Muscle of leg (tissue), 16 donors: ENCODE measurements at places on chromosomes 7 and 10. TPM values are rescaled to one million over a fixed set of nuclear protein-coding genes. Genes with fewer than 3 reads are reported as not detected.

The SCART1 gene
- polyA plus RNA-seq = 0.76 TPM

The PRPS1L1 gene
- polyA plus RNA-seq = not detected

The PCDH15 gene
- 0.61 TPM for polyA plus RNA-seq

DNA sequence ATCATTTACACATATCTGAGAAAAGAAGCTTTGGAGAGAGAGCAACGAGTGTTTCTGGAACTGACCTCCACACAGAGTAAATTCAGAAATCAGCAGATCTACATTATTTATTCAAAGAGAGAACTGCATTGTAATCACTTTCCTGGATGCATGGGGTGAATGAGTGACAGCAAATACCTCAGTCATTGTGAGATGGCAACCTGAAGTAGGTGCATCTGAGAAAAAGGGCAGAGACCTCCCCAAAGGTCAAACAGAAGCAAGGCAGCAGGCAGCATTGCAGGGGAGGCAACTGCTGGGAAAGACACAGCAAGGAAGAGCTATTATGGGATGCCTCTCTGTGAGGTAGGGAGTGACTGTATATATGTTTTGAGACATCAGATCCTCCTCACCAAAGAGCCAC is 26.5 kb upstream of the SMIM30 start:
- DNase-seq = no peak

The GNAT3 gene
- 0.15 TPM for polyA plus RNA-seq

GRCh38 chr10:115941361-115941771 is 331.6 kb downstream of the GFRA1 start:
- DNase-seq = peak; percentile 77

- no peak for DNase-seq
Measured at GRCh38 chr10:126250527-126251310, 137.6 kb downstream of the ADAM12 start.

DNA sequence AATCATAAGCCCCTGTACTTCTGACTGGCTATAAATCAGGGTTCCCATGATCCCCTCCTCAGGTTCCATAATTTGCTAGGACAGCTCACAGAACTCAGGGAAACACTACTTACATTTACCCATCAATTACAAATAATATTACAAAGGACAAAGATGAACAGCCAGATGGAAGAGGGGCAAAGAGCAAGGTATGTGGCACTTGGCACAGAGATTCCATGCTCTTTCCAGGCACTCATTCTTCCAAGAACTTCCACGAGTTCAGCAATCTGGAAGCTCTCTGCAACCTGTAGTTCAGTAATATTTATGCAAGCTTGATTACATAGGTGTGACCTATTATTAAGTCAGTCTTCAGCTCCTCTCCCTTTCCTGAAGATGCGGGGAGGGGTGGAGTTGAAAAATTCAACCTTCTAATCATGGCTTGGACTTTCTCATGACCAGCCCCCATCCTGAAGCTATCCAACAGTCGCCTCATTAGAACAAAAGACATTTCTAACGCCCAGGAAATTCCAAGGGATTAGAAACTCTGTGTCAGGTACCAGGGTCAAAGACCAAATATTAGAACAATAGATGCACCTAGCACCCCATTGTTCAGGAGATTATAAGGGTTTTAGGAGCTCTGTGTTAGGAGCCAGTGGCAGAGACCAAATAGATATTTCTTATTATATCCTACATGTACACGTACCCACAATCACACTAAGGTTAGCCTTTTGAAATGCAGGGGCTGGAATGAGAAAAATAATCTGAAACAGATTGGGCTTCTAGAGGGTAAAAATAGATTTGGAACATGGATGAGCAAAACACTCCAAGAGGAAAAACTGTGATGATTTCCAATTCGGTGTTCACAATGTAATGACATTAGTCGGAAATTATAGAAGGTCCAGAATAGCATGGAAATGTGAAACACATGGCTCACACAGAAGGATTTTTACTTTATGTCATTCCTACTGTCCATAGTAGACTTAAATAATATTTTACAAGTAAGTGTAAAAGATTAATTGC is 7.0 kb downstream of the ANKMY2 start:
- peak; percentile 90 for DNase-seq

The KLF14 gene
- 1.4 TPM for polyA plus RNA-seq

The TMEM229A gene
- not detected for polyA plus RNA-seq

GRCh38 chr7:21238400-21239116 is 189.3 kb upstream of the SP4 start:
- no peak for DNase-seq

GRCh38 chr7:102453319-102453718 is 11.3 kb downstream of the ALKBH4 start:
- DNase-seq = no peak

DNA sequence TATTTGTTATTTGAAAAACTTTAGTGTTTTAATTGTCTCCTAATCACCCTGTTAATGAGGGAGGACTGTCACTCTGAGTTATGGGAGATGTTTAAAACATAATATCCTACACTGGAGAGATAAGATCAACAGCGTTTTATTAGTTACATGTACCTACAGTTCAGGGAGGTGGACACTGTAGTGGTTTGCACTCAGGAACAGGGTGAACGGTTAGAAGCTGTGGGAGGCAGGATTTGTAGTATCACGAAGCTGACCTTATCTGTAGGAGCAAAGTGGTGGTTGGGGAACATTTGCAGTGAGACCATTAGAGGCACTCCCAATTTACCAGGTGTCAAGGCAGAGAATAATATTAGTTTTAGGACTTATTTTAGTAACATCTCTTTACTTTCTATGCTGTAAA is 193.3 kb upstream of the KCND2 start:
- no peak for DNase-seq

DNA sequence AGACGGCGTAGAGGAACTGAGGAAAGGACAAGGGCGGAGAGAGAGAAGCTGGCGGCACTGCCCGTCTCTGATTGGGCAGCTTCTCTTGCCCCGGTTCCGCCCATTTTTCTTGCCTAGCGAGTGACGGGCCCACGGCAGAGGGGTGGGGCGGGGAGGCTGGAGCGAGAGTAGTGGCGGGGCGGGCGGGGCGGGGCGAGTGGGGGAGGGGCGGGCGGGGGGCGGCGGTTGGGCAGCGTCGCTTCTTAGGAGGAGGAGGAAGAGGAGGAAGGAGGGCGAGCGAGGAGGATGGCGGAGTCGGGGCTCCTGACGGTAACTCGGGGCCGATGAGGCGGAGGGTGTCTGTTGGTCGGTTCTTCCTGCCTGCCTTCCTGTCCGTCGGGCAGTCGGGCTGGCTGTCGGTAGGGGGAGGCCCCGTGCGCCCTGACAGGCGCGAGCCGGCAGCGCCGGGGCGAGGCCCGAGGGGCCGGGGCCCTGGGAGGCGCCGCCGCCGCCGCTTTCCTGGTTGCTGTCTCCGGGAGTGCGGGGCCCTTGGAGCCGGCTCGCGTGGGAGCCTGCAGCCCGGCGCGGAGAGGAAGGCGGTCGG is at the start of gene SHOC2:
SHOC2 (plus strand) TSS at position 256 of the 583 bp plus-strand sequence. CDS start 44,755 bp downstream, outside the sequence.
- DNase-seq = no peak

GRCh38 chr10:72218325-72218724 is 2.2 kb upstream of the ASCC1 start:
- no peak for DNase-seq

DNA sequence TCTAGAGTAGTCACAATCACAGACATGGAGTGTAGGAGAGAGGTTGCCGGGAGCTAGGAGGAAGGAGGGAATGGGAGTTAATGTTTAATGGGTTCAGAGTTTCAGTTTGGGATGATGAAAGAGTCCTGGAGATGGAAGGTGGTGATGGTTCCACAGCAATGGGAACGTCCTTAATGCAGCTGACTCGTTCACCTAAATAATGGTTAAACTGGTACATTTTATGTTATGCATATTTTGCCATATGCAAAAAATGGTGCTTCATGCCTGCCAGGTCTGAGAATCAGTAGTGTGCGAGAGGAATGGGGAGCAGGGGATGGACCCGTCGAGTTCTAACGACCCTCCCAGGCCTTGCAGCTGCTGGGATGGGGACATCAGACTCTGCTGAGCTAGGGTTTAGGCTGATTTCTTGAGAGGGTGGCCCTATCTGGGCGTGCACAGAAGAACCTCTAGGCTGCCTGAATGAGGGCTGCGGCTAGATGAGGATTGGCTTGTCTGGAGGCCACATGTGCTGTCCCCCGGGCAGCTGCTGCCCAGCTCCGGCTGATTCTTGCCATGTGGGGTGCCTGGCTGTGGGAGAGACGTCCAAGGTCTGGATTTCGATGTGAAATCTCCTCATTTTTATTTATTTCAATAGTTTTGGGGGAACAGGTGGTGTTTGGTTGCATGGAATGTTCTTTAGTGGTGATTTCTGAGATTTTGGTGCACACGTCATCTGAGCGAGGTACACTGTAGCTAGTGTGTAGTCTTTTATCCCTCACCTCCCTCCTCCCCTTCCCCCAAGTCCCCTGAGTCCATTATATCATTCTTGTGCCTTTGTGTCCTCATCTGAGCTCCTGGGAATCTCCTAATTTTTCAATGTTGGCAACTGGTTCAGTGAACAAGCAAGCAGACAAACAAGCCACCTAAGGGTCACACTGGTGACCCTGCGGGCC is 116.0 kb downstream of the GRK5 start:
- no peak for DNase-seq

GRCh38 chr10:24277771-24278170 is 68.8 kb downstream of the KIAA1217 start:
- DNase-seq = no peak

GRCh38 chr10:126235979-126236851 is 152.1 kb downstream of the ADAM12 start:
- no peak for DNase-seq

The RSPH10B gene
- polyA plus RNA-seq = 0.25 TPM

- DNase-seq = peak; percentile 81
Measured at GRCh38 chr10:9331583-9332008, 1277.1 kb downstream of the GATA3 start.

The HOXA1 gene
- 0.76 TPM for polyA plus RNA-seq

The PTPRN2 gene
- 2.9 TPM for polyA plus RNA-seq

The HOXA5 gene
- 8.2 TPM for polyA plus RNA-seq

- no peak for DNase-seq
Measured at GRCh38 chr10:72665925-72666324, 26.0 kb upstream of the MCU start.

The CPEB3 gene
- 3.1 TPM for polyA plus RNA-seq

GRCh38 chr10:101176577-101176976 is 45.5 kb downstream of the TLX1 start:
- DNase-seq = no peak

DNA sequence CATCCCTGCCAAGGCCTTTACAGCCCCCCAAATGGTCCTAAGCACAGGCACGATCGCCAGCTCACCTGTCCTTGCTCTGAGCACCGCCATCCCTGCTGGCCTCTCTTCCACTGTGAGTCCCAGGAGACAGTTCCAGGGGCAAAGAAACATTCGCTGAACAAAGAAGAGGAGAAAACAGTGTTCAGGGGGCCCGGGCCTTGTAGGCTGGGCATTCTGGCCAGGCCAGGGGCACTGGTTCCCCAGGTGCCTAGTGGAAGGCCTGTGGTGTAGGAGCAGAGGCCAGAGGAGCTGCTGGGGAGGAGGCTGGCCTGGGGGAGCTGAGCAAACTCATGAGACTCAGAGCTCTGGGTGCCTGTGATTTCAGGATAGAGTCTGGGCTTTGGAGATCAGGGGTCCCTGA is 22.6 kb downstream of the AQP1 start:
- DNase-seq = no peak

DNA sequence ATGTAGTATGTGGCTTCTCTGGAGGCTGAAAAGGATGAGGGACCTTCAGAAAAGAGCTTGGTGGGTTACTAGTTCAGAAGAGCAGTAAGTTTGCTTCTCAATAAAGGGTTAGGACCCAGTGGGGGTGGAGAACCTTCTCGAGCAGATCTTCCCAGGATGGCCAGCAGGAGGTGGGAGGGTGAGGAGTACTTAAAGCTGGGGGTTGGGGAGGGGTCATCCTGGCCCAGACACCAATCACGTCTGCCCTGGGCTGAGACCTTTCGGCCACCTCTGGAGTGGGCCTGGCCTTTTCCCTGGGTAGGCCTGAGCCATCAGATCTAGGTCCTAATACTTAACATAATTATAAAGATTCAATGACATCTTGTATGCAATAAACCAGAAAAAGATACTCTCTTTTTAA is 149.0 kb upstream of the TCF7L2 start:
- DNase-seq = no peak

GRCh38 chr10:123156078-123156477 is 1.9 kb downstream of the BUB3 start:
- DNase-seq = no peak

The ZKSCAN1 gene
- polyA plus RNA-seq = 25.7 TPM

DNA sequence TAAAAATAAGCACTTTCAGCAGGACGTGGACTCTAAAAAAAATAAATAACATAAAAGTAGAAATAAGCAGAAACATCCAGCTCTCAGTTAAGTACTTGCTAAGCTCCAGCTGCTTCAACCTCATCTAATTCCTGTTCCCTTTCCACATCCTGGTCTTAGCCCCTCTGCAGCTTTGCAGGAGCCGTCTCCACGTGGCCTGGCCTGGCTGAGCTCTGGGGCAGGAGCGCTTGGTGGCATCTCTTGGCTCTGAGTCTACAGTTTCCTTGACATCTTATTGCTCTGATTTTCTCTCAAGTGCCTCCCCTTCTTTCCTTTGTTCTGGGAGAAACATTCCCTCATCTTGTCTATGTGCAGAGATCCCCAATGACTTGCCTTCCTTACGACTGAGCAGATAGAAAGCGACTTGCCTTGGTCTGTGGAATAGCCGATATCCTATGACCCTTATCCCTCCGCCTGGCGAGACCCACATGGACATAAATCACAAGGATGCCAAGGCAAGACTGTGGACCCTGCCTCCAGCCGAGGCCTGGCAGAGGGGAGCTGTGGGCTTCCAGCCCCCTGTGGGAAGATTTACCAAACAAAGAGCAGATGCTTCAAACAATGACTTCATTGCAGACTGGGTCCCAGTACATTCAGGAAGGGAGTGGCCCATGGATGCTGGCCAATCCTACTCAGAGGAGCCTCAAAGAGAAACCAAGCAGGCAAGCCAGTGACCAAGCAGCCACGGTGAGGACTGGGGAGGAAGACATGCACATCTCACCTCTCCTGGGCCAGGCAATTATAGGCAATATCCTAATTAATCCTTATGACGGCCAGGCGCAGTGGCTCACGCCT is 61.9 kb downstream of the SPOCK2 start:
- peak; percentile 70 for DNase-seq

DNA sequence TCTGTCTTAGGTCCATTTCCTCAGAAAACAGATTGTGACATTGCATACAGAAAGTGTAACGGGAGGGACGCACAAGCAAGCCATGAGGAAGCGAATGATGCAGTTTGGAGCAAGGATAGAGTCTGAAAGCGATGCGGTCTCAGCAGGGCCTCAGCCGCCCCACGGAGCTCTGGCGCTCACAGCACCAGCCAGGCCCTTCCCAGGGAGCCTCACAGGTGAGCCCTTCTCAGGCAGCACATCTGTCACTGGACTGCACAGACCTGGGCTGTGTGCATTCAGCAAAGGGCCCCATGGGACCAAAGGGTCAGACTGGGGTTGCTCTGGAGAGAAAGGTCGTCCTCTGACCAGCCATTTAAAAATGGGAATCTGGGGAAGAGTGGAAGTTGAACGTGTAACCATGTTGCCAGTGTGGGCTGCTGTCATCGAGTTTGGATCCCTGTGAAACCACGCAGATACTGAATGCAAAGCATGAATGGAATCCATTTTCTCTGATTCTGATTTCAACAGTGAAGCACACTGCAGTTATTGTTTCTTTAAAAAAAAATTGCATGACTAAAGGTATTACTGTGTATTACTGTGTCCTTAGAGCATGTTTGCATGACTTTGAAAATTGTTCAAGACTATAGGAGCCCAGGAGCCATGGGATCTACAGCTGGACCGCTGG is 350.0 kb upstream of the AKR1E2 start:
- DNase-seq = no peak

The ABCA13 gene
- polyA plus RNA-seq = 0.11 TPM
